Tibial nerve (tissue), 4 donors: ENCODE measurements at places on chromosomes 5 and 9. TPM values are rescaled to one million over a fixed set of nuclear protein-coding genes. Genes with fewer than 3 reads are reported as not detected.

GRCh38 chr9:113156880-113157279, 6.1 kb downstream of the SLC31A2 start:
- no peak for DNase-seq
- H3K36me3 ChIP-seq = no peaks in the 10 kb centered on the region
- peaks cover 42% of the 10 kb centered on the region for H3K4me1 ChIP-seq
- H3K27ac ChIP-seq = no peak overlapping the region

DNA sequence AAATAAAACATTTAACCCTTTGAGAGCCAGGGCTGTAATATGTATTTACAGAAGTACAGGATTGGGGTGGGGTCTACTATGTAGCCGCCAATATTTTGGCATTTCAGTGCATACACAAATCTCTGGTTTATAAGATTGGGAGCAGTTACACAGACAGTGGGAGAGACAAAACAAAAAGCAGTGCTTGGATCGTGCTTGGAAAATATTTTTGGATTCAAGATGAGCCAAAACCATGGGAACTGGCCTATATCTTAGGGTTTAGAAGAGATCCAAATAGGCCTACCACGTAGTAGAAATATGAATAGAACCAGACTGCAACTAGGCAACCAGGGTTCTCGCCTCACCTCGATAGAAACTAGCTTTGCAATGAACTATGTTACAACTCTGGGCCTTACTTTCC, 169.6 kb downstream of the SLC12A2 start:
- H3K27me3 ChIP-seq = no peaks in the 10 kb centered on the region
- no peak overlapping the region for H3K4me3 ChIP-seq
- no peaks in the 10 kb centered on the region for H3K36me3 ChIP-seq

GRCh38 chr9:98142182-98142907, 23.3 kb upstream of the TRIM14 start:
- no peaks in the 10 kb centered on the region for H3K27me3 ChIP-seq
- no peak overlapping the region for H3K27ac ChIP-seq
- no peak overlapping the region for H3K4me3 ChIP-seq

DNA sequence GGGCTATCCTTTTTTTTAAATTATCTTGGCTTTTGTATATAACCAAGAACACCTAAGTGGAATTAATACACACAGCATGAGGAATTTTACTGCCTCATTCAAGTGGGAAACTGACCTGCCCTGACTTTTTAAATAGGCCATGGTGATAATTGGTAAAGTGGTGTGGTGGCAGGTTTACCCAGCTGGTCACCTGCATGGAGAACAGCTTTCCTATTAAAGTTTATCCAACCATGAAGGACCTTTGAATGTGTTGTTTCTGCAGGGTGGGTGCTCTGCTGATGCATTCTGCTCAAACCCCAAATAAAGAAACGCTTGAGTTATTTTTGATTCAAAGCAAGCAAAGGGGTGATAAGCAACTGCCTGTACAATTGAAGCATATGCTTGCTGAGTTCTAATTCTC, 261.0 kb upstream of the GRIN3A start:
- H3K27ac ChIP-seq = no peak overlapping the region
- H3K27me3 ChIP-seq = no peaks in the 10 kb centered on the region
- H3K4me3 ChIP-seq = no peak overlapping the region

GRCh38 chr5:158947846-158948245, 151.9 kb downstream of the EBF1 start:
- H3K4me3 ChIP-seq = no peak overlapping the region
- H3K27ac ChIP-seq = no peak overlapping the region
- H3K27me3 ChIP-seq = no peaks in the 10 kb centered on the region
- no peaks in the 10 kb centered on the region for H3K36me3 ChIP-seq
- peaks cover 3% of the 10 kb centered on the region for H3K4me1 ChIP-seq

- peaks cover 16% of the 10 kb centered on the region for H3K4me1 ChIP-seq
- no peak overlapping the region for H3K4me3 ChIP-seq
- H3K27me3 ChIP-seq = no peaks in the 10 kb centered on the region
- H3K27ac ChIP-seq = peak overlapping the region; percentile 36
- no peaks in the 10 kb centered on the region for H3K36me3 ChIP-seq
- no peak for DNase-seq
Measured at GRCh38 chr9:130117816-130118632, 54.2 kb upstream of the NCS1 start.

DNA sequence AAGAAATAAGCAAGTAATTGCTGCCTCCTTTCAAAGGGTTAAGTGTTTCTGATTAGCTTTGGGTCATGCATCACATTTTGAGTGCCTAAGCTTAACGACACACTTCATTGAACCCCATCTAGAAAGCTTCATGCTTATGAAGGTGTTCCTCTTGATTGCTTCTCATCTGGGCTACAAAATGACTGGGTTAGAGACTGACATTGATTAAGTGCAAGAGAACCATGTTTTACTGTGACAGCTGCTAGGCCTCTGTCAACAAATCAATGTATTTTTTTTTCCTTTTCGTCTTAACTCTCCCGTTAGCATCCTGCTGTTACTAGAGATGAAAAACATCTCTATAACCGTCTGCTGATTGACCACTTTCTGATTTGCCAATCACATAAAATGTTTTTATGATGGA, 725.0 kb downstream of the TLE1 start:
- H3K4me3 ChIP-seq = no peak overlapping the region
- no peak for DNase-seq
- H3K4me1 ChIP-seq = no peaks in the 10 kb centered on the region
- no peak overlapping the region for H3K27ac ChIP-seq
- H3K36me3 ChIP-seq = no peaks in the 10 kb centered on the region
- no peaks in the 10 kb centered on the region for H3K27me3 ChIP-seq

DNA sequence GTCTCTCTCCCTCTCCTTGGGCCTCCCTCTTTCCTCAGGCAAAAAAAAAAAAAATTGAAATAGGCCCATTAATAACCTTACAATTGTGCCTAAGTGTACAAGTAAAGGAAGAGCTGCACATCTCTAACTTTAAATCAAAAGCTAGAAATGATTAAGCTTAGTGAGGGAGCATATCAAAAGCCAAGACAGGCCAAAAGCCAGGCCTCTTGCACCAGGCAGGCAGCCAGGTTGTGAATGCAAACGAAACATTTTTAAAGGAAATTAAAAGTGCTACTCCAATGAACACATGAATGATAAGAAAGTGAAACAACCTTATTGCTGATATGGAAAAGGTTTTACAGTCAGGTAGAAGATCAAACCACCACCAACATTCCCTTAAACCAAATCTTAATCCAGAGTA, 383.4 kb downstream of the KIAA0825 start:
- no peaks in the 10 kb centered on the region for H3K27me3 ChIP-seq
- no peaks in the 10 kb centered on the region for H3K36me3 ChIP-seq
- H3K4me1 ChIP-seq = no peaks in the 10 kb centered on the region
- no peak overlapping the region for H3K4me3 ChIP-seq
- no peak for DNase-seq

GRCh38 chr9:135882011-135882410, 25.3 kb downstream of the CAMSAP1 start:
- peaks cover 19% of the 10 kb centered on the region for H3K36me3 ChIP-seq
- no peak overlapping the region for H3K27ac ChIP-seq
- no peak overlapping the region for H3K4me3 ChIP-seq
- H3K4me1 ChIP-seq = peaks cover 12% of the 10 kb centered on the region
- no peak for DNase-seq

- H3K27ac ChIP-seq = no peak overlapping the region
- DNase-seq = no peak
- no peak overlapping the region for H3K4me3 ChIP-seq
- H3K36me3 ChIP-seq = no peaks in the 10 kb centered on the region
- no peaks in the 10 kb centered on the region for H3K27me3 ChIP-seq
- H3K4me1 ChIP-seq = peaks cover 5% of the 10 kb centered on the region
Measured at GRCh38 chr9:76761448-76761847, 2.8 kb upstream of the PCA3 start.

DNA sequence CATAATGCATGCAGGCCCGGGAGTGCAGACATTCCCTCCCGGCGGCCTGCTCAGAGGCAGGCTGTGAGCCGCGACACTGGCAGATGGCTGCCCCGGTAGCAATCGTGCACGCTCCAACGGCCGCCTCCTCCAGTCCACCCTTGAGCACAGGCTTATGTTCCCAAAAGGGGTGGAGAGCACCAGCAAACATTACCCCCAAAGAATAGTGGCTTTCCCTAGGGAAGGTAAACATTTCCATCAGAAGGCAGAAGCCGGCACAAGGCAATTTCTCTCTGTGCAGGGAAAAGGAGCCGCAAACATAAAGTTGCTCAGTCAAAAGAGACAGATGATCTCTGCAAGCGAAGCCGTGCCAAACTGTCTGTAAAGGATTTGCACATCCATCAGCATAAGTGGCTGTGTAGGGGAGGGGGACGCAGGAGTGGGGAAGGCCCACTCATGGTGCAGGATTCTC, 92.5 kb downstream of the SIL1 start:
- DNase-seq = no peak
- H3K27ac ChIP-seq = no peak overlapping the region
- no peaks in the 10 kb centered on the region for H3K4me1 ChIP-seq
- H3K36me3 ChIP-seq = no peaks in the 10 kb centered on the region

- no peaks in the 10 kb centered on the region for H3K27me3 ChIP-seq
- no peaks in the 10 kb centered on the region for H3K4me1 ChIP-seq
- no peak overlapping the region for H3K4me3 ChIP-seq
Measured at GRCh38 chr5:100595152-100595811, 60.1 kb downstream of the FAM174A start.

- H3K4me1 ChIP-seq = no peaks in the 10 kb centered on the region
- H3K4me3 ChIP-seq = no peak overlapping the region
- no peaks in the 10 kb centered on the region for H3K27me3 ChIP-seq
Measured at GRCh38 chr9:87657190-87657589, 68.7 kb upstream of the CTSL start.

DNA sequence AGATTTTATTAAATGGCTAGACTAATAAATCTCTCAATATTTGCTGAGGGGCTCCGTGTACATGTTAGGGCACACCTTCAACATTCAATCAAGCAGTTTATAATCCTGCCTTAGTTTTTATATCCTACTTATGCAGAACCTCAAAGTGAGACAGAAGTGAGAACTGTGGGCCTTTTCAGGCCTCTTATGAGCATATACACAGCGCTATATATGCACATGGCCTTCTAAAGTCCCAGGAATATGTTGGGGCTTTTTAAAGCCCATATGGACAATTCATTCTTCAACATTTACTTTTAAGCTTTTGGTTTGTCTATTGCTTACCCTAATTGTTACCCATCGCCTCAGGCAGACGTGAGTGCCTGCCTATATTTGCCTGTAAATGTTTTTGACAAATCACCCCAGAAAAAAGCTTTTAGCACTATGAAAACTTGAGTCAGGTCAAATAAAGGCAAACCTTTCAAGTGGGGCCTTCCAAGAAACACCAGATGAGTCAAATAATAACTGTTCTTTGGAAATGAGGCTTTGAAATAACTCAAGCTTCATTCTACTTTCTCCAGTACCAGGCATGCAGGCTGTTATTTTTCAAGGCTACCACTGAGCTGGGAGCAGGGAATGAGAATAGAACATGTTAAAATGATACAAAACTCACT, 58.2 kb downstream of the ESM1 start:
- no peaks in the 10 kb centered on the region for H3K36me3 ChIP-seq
- no peak overlapping the region for H3K4me3 ChIP-seq
- no peak for DNase-seq
- no peaks in the 10 kb centered on the region for H3K27me3 ChIP-seq
- H3K27ac ChIP-seq = no peak overlapping the region

DNA sequence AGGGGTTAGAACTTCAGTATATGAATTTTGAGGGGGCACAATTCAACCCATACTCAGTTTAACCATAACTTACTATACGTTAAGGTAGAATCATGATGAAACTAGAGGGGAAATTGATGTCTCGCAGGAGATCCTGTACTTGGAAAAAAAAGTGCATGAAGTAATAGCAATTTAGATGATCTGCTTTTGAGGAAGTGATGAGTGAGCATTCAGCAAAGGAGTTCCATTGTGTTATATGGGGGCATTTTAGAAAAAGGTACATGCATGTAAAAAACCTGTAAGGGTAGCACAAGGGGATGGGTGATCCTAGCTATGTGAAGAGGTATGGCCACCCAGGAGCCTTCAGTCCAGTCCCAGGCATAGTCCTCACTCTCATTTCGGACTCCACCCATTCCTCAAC, 14.8 kb upstream of the TMC1 start:
- no peaks in the 10 kb centered on the region for H3K27me3 ChIP-seq
- H3K36me3 ChIP-seq = no peaks in the 10 kb centered on the region
- H3K4me3 ChIP-seq = no peak overlapping the region
- H3K27ac ChIP-seq = no peak overlapping the region
- no peaks in the 10 kb centered on the region for H3K4me1 ChIP-seq

GRCh38 chr5:69007163-69007562, 86.7 kb upstream of the SLC30A5 start:
- no peak overlapping the region for H3K27ac ChIP-seq
- H3K36me3 ChIP-seq = no peaks in the 10 kb centered on the region
- H3K4me3 ChIP-seq = no peak overlapping the region
- no peaks in the 10 kb centered on the region for H3K4me1 ChIP-seq

- no peak overlapping the region for H3K27ac ChIP-seq
- no peaks in the 10 kb centered on the region for H3K27me3 ChIP-seq
- H3K4me3 ChIP-seq = no peak overlapping the region
- H3K4me1 ChIP-seq = peaks cover 16% of the 10 kb centered on the region
- DNase-seq = no peak
Measured at GRCh38 chr9:110104261-110104809, 103.6 kb downstream of the C9orf152 start.

GRCh38 chr9:96189995-96190394, 112.0 kb downstream of the HSD17B3 start:
- no peaks in the 10 kb centered on the region for H3K4me1 ChIP-seq
- DNase-seq = no peak
- H3K4me3 ChIP-seq = no peak overlapping the region
- no peaks in the 10 kb centered on the region for H3K36me3 ChIP-seq
- no peaks in the 10 kb centered on the region for H3K27me3 ChIP-seq

GRCh38 chr5:172637740-172638139, 3.3 kb upstream of the NEURL1B start:
- no peak overlapping the region for H3K27ac ChIP-seq
- no peaks in the 10 kb centered on the region for H3K27me3 ChIP-seq
- no peaks in the 10 kb centered on the region for H3K36me3 ChIP-seq
- H3K4me3 ChIP-seq = no peak overlapping the region
- DNase-seq = no peak
- H3K4me1 ChIP-seq = no peaks in the 10 kb centered on the region

DNA sequence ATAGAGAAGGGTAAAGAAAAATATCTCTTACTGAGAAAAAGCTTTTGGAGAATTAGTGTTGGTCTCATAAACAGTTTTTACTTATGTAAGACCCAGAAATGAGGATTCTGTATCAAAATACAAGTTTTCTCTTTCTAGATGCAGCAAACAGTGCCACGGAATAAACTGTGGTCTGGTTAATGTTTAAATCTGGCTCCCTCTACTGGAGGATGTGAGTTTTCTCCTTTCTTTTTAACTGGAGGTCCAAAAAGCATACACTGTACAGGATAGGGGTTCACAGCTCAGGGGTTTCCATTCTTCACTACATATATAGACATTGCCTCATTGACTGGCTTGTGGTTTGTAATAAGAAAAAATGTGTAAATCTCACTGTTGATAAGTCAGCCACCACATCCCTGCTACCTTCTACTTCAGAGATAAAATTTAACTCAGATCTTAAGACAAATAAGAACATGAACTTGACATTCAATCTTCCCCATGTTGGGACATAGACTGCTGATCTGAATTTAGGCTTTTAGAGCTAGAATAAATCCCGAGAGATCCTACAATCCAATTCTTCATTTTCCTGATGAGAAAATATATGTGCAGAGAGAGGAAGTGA, 98.9 kb downstream of the CFAP95 start:
- no peaks in the 10 kb centered on the region for H3K4me1 ChIP-seq
- H3K27ac ChIP-seq = no peak overlapping the region
- H3K36me3 ChIP-seq = no peaks in the 10 kb centered on the region
- no peaks in the 10 kb centered on the region for H3K27me3 ChIP-seq
- DNase-seq = no peak
- no peak overlapping the region for H3K4me3 ChIP-seq

Gene IL33
- 22.5 TPM for total RNA-seq

Gene LCN15
- total RNA-seq = not detected

Gene FGF10
- 13.8 TPM for total RNA-seq

Gene PRRT1B
- total RNA-seq = not detected

Gene BICD2
- total RNA-seq = 46.7 TPM

Gene GABRG2
- total RNA-seq = not detected

Gene SLC6A19
- total RNA-seq = not detected

Gene OTULINL
- total RNA-seq = 5.3 TPM

Gene WWC1
- 0.90 TPM for total RNA-seq

Gene AUH
- 49.2 TPM for total RNA-seq
